ENCODE measurements at places on chromosomes 12 and 14.

- DNase-seq = peak; percentile 64
Observed at GRCh38 chr12:57093415-57094207, 4.7 kb downstream of the NAB2 start.

DNA sequence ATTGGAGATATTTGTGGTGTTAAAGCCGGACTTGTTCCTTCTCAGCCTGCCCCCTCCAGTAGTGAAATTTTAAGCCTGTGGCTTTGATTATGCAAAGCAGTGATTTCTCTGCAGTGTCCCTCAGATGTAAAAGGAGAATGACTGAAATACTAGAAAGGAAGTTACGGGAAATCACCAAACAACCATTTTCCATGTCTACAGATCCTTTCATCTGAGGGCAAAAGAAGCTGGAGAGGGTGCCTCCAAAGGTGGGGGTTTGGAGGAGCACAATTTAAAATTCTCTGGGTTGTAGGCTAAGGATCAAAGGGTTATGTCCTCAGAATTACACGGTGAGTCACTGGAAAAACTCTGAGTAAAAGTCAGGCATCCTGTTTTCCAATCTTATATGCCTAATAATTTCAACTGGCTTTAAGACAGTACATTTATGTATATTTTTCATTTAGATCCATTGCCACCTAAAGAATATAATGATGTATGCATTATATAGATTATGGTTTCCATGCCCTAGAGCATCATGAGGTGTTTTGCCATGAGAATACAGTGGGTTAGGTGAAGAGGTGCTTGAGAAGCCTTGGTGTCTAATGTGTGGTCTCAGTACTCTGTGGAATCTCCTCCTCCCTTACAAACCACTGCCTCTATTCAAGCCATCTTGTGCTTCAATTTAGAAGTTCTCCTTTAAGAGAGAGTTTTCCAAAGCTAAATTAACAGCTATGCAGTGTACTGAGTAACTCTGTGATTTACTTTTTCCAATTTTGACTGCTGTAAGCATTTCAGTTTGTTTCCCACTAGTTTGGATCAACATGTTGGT is 362.1 kb downstream of the RAD51B start:
- DNase-seq = no peak

- DNase-seq = no peak
Observed at GRCh38 chr12:116354950-116355783, 77.7 kb upstream of the MED13L start.

DNA sequence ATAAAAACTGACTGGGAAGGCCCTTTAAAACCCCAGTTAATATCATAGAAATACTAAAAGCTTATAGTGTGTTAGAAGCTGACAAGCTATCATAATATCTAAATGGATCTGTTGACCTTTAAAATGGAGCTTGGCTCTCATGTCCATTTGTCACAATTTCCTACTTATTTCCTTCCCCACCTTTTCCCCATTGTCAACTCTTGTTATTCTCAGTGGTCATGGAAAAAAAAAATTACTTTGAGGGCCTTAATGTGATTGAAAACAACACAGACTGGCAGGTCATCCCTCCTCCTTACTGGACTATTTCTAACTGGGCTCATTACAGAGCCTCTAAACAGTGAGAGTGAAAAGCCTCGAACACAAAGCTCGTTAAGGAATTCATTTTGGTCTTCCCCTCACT is 13.7 kb upstream of the WNK1 start:
- no peak for DNase-seq

DNA sequence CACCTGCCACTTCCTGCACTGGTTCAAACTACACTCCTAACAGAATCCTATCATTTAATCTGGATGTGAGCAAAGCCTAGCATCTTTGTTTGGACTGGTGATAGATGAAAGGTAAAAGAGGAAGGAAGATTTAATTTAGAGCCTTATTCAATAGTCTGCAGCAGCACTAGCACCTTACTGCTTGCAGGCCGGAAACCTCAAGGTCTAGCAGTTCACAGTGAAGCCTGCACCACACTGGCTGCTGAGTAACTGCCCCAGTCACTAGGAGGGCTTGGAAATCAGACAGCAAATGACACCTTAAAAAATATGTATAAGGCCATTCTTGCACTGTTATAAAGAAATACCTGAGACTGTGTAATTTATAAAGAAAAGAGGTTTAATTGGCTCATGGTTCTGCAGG is 358.0 kb downstream of the DAD1 start:
- no peak for DNase-seq

GRCh38 chr12:51744235-51744634 is 104.3 kb downstream of the FIGNL2 start:
- DNase-seq = no peak

- DNase-seq = no peak
Observed at GRCh38 chr14:70726651-70727375, 82.5 kb downstream of the MAP3K9 start.

DNA sequence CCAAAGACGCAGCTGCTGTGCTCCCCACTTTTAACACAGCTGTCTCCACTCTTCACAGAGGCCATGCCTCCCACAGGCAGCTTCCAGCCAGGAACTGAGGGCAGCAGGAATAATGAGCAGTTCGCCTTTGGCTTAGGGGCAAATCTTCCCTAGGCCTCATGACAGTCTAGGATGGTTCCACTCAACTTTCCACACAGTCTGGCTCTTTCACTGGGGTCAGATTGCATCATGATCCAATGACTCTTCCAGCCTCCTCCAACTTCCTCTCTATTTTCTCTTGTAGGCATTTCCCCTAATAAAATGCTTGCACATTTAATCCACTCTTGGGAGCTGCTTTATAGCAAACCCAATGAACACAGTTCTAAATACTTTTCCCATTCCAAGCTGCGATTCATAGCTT is 271.6 kb upstream of the ATP2B1 start:
- peak; percentile 17 for DNase-seq
